ACHN (cell line): ENCODE measurements at places on chromosomes 13 and 19.

- DNase-seq, result no peak
These were observed 655.5 kb downstream of the PCDH9 start for GRCh38 chr13:66574606-66575005.

DNA sequence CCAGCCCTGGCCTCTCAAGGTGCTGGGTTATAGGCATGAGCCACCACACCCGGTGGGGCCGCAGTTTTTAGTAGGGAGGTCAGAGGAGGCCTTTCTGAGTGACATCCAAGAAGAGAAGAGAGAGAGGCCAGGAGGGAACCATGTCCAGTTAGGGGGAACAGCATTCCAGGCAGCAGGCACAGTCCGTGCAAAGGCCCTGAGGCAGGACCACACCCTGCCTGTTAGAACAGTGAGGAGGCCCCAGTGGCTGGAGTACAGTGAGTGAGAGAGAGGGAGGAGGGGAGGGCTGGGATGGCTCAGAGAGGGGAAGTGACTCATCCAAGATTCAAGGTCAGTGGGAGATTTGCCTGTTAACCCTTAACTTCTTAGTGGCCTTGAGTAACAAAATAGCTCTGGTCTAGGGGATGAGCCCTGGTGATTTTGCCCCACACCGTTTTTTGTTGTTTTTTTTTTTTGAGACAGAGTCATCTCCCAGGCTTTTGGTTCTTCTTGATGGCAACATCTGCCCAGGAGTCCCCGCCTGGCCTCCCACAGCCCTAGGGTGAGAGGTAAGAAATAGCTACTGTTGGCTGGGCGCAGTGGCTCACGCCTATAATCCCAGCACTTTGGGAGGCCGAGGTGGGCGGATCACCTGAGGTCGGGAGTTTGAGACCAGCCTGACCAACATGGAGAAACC lies 2.7 kb upstream of the PLIN3 start:
- DNase-seq, result peak; percentile 90

DNA sequence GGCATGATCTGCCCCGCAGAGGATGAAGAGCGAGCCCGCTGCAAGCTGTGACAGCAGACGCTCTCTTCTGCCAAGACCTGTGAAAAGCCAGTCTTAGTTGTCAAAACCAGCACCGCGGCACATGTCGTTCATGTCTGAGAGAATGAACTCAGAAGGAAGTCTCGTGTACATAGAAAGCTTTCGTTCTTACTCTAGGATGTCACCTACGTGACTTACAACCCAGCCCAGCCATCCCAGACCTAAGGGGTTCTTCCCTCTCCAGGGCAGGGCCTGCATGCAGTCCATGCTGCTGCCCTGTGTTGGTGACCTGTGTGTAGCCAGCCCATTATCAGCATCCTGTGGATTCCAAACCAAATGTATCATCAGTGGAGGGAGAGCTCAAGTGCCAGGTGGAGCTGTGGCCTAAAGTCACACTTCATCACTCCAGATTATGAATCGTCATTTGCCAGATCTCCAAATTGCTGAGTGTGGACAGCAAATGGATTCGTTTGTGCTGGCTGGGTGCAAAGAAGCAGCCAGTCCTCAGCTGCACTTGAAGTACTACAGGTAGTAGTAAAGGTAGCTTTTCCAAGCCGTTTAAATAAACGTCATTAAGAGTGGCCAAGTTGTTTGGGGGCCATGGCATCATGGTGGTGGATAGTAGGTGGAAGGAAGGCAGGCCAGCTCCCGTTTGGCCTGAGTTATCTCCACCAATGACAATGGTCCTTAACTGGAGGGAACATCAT lies 73.9 kb upstream of the GPR183 start:
- DNase-seq, result no peak

DNA sequence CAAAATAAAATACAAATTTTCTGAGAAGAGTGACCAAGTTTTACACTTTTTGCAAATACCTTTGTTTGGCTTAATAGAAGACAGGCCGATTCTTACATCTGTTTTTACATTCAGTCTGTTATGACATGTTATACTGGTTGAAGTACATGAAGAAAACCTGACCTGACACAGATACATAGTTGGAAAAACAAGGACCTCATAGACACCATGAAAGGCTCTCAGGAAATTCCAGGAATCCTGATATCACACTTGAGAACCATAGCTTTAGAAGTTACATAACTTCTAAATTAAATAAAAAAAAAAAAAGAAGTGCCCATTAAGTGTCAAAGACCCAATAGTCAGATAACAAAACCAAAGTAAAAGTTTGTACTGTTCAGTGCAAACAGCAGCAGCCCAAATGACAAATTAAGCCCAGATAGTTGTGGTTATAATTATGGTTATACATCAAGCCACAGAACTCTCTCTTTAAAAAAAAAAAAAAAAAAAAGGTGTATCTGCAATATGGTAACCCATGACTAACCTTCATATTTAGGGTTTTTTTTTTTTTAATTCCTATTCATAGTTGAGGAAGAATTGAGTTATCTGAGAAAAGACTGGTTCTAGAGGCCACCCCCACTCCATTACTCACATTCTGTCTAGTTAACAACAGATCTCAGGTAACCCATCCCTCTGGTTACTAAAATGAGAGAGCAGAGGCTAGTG lies 19.8 kb downstream of the RBM26 start:
- DNase-seq, result no peak

GRCh38 chr19:57947088-57947418 lies 453 bp downstream of the ZNF256 start:
- DNase-seq, result no peak

DNA sequence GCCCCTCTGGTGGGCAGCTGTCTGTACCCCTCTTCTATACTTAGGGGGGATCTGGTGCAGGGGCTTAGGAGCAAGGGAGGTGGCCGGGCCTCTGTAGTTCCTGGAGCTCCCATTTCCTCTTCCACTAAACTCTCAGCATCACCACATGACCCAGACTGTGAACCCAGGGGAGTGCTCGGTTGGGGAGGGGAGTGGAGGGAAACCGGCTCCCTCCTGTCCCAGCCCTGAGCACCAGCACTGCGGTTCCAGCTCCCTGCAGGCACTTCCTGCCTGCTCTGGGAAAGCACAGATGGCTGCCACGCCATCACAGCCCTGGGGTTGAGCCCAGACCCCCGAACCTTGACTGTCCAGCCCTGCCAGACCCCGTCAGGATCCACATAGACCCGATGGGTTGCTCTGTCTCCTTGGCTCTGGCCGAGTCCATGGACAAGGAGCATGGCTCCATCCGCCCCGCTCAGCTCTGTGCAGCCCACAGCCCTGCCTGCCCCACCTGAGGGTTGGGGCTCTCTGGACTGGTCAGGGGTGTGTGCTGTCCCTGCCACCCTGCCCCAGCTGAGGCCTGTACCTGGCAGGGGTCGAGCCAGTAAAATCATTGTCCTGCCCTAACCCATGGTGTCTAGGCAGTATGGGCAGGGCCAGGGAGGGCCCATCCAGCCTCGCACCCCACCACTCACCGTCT lies 36.0 kb upstream of the SLC7A10 start:
- no peak for DNase-seq

GRCh38 chr13:73873940-73874830 lies 260.0 kb downstream of the KLF12 start:
- DNase-seq, result no peak

DNA sequence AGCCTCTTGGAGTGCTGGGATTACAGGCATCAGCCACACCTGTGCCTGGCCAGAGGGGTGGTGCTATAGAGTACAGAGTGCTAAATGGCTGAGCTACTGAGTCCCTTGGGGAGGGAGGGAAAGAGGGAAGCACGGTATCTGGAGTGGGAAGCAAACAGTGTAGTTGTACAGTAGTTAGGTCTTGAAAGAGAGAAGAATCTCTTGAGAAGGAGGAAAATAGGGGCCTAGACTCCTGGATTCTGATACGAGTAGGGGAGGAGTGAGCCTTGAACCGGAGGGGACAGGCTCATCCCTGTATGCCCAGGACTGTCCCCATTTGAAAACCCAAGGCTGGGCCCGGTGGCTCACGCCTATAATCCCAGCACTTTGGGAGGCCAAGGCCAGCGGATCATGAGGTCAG lies 5.1 kb downstream of the MYADM start:
- no peak for DNase-seq

DNA sequence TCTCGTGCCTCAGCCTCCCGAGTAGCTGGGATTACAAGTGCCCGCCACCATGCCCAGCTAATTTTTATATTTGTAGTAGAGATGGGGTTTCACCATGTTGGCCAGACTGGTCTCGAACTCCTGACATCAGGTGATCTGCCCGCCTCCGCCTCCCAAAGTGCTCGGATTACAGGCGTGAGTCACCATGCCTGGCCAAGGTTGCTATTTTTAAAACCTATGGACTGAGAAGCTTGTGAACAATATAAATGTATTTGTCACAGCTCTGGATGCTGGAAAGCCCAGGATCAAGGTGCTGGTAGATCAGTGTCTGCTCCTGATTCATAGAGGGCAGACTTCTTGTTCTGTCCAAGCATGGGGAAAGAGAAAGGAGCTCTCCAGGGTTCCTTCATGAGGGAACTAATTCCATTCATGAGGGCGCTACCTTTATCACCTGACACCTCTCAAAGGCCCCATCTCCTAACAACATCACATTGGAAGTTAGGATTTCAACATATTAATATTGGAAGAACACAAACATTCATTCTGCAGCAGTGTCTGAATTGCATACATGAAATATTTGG lies 16.1 kb downstream of the CARD8 start:
- no peak for DNase-seq

GRCh38 chr19:34480971-34481841 lies at the start of gene WTIP:
WTIP (plus strand) TSS chr19:34481758; CDS start chr19:34481975, 217 bp downstream.
- DNase-seq, result peak; percentile 77

DNA sequence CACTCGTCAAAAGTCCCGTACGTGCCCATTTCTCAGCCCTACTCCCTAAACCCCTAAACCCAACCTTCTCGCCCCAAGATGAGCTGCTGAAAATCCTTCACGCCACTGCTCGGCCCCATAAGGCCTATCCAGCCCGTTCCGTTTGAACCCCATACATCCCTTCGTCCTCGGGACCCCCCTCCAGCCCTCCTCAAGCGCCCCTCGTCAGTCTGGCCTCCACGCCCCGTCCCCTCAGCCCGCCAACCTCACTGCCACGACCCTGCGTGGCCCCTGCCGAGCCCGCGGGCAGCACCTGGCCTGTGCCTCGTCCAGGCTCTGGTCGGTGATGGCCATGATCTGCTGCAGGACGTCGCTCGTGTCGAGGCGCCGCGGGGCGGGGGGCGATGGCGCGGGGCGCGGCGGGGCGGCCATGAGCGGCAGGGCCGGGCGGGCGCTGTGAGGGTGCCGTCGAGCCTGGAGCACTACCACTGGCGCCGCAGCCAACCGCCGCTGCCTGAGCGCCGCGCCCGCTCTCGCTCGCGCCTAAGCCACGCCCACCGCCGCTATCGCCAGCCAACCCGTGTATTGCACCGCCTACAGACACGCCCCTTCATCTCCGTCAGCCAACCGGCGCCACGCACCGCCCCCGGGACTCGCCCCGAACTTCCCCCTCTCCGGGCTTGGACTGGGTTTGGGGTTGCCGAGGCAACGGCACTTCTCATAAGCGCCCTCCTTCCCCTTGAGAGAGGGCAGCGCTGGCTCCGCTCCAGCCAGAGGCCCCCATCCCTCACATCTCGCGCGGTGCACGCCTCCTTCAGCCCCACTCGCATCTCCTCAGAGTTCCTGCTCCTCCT lies at the start of gene PBX4:
Gene PBX4 (minus strand): TSS at position 469 of the 833 bp plus-strand sequence. CDS start 58 bp downstream, at position 411.
- peak; percentile 84 for DNase-seq
